Mucosa of gallbladder (tissue), 1 donor: ENCODE measurements at places on chromosomes 1 and 21. TPM values are rescaled to one million over a fixed set of nuclear protein-coding genes. Genes with fewer than 3 reads are reported as not detected.

Gene CD52
- total RNA-seq: 21.1 TPM

DNA sequence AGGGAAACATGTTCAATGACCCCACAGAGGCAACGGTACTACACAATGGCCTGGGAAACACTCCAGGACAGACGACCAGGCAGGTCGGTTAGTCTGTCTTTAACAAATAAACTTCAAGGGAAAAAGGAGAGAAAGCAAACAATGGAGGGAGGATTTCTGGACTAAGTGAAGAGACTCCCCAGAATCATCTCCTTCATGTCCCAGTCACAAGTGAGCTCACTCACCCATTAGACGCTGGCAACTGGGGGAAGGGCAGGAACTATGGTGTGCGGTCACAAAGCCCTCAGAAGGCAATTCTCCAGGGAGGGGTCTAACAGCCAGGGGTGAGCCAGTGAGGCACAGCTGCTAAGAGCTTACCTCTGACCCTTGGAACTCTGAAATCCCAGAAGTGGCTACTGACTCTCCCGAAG, 55.7 kb upstream of the NADK start:
- DNase-seq: no peak

- DNase-seq: no peak
These were observed 76.7 kb downstream of the LRRC8D start for GRCh38 chr1:89897347-89898133.

- DNase-seq: no peak
These were observed 11.6 kb upstream of the OLFML2B start for GRCh38 chr1:162035241-162035640.

Gene FAM177B
- 36.8 TPM for total RNA-seq

Gene NTRK1
- total RNA-seq: 3.3 TPM

Gene ZFYVE9
- 22.6 TPM for total RNA-seq

Gene LRIF1
- 7.2 TPM for total RNA-seq
